ENCODE measurements at places on chromosomes 12 and 14.

DNA sequence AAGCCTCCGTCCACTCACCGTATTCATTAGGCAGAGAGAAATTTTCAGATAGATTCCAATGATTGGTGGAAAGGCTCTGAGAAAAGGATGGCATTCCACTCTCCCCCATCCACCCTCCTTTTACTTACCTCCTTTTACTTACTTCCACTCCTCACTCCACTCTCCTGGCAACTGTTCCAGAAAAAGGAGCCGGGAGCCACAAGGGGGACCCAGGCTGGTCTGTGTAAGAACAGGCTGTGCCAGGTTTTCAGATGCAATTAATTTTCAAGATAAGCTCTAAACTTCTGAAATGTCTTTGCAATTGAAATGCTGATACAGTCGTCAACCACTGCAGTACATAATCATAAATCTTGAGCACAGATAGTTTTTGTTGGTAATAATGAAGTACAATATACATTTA lies 248.8 kb downstream of the ANO6 start:
- DNase-seq: no peak

DNA sequence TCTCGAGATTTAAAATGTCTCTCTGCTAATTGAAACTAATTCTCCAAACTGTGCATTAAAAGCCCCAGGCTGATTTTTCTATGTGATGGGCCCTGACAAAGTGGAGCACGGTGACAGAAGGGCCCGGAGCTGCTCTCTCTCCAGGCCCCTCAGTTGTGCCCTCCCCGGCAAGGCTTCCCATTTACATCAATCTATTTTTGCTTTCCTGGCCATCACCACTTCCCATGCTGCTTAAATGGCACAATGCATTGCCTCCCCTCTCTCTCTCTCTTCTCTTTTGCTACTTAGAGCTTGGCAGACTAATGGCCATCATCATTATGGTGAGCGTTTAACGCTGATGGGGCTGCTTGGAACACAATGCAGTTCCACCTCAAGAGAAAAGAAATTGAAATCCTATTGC lies 270.7 kb upstream of the DIO3 start:
- DNase-seq: no peak

GRCh38 chr12:34333337-34333736 lies 311.0 kb downstream of the ALG10 start:
- DNase-seq: no peak

DNA sequence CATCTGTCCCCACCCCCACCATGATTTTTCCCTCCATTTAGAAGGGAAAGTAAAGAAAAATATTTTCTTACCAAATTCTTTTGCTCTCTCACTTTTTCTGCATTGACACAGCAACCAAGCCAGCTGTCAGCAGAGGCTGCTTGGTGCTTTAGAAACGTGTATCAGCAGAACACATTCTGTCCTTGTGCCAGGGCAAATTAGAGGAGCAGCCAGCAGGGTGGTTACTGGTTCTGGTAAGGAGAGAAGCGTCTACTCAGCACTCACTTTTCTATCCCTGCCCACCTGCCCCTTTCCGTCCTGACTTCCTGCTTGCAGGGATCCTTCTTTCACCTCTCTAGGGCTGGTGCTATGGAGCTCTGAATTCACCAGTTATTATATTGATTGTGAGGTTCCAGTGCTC lies 327.5 kb upstream of the PDE3A start:
- DNase-seq: no peak

DNA sequence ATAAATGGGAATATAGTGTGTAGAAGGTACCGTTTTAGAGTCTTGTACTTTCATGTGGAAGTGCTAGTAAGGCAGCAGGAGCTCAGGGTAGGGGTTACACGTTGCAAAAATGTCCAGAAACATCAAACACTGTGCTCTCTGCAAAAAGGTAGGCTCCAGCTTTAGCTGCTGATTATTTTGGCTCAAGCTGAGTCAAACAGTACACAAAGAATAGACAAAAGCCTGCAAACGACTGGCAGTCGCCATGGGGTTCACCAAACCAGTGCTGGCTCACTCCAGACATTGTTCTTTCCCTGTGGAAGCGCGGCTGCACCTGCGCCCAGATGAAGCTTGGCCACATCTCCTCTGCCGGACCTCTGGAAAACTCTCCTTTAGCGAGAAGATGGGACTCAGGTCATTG lies 45.3 kb upstream of the NAA30 start:
- no peak for DNase-seq

- no peak for DNase-seq
Observed at GRCh38 chr12:58189893-58190292, 248.5 kb downstream of the ATP23 start.

GRCh38 chr14:66005900-66006434 lies 480.2 kb upstream of the CCDC196 start:
- no peak for DNase-seq

DNA sequence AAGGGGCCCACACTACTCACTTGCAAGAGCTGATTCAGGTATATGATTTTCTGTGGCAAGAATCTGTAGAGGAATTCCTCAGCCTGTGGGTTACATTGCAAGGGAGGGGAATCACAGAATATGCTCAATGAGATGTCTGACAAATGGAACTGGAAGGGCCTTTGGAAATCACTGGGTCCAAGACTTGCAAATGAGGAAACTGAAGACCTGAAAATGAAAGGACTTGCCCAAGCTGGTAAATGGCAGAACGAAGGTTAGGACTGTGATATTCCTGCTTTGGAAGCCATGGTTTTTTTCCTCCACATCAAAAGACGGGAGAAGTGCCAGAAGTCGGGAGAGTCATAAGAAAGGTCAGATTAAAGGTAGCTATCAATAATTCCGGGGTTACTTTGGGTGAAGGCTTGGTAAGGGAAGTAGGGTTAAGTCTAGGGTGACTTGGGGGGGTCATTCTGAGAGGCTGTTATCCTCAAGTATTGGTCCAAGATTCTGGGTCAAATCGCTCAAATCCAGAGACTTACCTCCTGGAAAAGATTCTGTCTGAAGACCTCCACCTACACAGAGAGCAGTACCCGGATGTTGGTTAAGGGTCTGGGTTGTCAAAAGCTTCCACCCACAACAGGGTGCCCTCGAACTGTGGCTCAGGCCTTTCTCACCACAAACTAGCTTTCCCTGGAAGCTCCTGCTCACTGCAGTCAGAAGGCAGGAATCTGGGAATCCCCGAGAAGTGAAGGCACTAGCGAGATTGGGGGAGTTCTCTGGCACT lies 539 bp downstream of the PSME2 start:
- DNase-seq: no peak

DNA sequence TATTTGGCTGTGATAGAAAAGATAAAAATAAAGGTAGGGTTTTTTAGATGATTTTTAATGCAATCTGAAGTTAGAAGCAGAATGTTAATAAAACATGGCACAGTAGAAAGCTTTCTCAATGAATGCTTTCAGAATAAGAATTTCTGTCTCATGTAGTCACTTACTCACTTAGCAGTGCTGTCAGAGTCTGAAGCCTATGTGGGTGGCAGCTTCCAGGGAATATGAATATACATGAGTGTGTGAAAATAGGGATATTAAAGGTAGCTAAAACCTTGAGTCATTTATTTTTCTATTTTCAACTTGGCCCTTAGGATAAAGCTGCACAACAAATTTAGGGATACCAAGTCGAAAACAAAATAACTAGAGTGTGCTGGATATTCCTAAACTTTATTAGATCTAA lies 427.9 kb downstream of the AEBP2 start:
- no peak for DNase-seq

DNA sequence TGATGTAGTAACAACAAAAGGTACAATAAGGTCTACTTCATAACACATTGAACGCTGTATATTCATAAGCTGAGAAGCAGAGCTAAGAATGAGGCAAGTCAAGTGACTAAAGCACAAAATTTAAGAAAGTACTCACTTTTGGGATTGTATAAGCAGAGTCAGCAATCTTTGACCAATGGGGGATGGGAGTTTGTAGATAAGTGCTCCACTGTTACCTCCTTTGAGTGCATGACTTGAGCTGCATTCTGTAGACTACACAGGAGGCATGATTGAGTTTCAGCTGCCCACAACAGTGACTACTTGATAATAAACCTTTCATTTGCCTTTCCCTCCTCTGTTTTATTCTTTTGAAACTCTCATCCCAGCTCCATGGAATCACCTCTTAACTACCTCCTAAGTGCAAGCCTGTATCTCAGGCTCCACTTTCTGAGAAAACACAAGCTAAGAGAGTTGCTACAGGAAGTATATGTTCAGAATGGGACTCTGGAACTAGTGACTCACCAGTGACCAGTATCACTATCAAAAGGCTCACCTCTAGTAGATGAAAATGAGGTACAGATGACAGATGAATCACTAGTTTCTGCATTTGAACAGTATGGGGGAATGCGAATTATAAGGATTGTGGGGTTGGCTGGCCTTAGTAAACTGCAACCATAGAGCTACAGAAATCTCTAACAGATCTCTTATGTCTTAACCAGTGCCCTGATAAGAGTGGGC lies 49.2 kb downstream of the SLC35F4 start:
- DNase-seq: no peak

GRCh38 chr12:56001487-56002100 lies 4.5 kb downstream of the SUOX start:
- DNase-seq: no peak

All from COLO829 (cell line).